Fibroblast of villous mesenchyme (primary cell): ENCODE measurements at places on chromosomes 4 and X. TPM values are rescaled to one million over a fixed set of nuclear protein-coding genes. Genes with fewer than 3 reads are reported as not detected.

FAM241A gene
- total RNA-seq, result 1.3 and 1.6 TPM in 2 replicates

SRPK3 gene
- total RNA-seq, result 0.86 and 0.97 TPM in 2 replicates

LANCL3 gene
- 0.32 and 0.43 TPM in 2 replicates for total RNA-seq

SPOCK3 gene
- total RNA-seq, result not detected in 2 replicates
